ENCODE measurements at places on chromosomes 12 and 14.

- DNase-seq = no peak
Measured at GRCh38 chr14:71737760-71738159, 194.5 kb upstream of the RGS6 start.

- DNase-seq = no peak
Measured at GRCh38 chr12:42741771-42742510, 152.4 kb upstream of the PRICKLE1 start.

- DNase-seq = peak; percentile 33
Measured at GRCh38 chr12:54304187-54304810, 3.5 kb upstream of the NFE2 start.

- DNase-seq = no peak
Measured at GRCh38 chr14:36333119-36333518, 12.7 kb upstream of the MBIP start.

DNA sequence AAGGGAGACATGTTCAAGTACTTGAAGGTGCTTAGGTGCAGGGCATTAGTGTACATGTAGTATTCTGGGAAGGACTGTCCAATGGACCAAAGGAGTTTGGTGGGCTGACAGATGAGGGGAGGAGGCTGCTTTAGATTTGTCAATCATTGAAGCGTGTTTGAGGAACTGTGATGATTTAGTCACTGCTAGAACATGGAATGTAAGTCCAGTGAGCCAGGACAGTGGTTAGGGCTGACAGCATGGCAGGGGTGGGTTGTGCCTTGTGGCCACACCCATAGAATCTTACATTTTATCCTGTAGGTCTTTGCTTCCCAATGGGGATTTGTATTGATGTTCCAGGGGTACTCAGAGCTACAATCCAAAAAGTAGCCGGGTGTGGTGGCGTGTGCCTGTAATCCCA lies 24.6 kb downstream of the DIP2B start:
- no peak for DNase-seq

GRCh38 chr12:54641554-54641953 lies 6.6 kb downstream of the DCD start:
- DNase-seq = no peak

DNA sequence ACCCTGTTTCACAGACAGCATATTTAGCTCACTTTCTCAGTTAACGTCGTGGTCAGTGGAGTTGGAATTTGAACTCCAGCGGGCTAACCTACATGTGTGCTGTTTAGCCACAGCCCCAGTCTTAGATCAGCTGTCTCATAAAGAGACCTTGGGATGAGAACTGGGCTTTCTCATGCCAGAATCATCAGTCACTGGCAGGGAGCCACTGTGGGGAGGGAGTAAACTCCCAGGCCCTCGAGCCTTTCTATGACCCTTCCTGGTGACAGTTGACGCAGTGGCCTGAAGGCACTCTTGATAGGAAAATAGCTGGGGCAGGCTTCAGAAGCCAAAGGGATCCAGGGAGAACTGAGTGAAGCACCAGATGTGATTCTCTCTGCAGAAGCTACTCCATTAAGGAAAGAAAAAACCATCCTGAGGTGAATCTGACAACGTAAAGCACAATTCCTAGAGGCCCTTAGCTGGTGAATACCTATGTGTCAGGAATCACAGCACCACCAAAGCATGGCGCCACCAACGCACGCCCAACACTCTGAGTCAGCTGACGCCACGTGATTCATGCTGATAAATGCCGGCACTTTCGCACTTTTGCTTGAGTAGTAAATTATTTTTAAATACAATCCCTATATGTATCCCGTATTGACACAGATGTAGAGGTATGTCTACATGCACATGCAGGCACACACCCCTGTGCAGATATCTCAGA lies 279.6 kb upstream of the TMEM132C start:
- DNase-seq = no peak

DNA sequence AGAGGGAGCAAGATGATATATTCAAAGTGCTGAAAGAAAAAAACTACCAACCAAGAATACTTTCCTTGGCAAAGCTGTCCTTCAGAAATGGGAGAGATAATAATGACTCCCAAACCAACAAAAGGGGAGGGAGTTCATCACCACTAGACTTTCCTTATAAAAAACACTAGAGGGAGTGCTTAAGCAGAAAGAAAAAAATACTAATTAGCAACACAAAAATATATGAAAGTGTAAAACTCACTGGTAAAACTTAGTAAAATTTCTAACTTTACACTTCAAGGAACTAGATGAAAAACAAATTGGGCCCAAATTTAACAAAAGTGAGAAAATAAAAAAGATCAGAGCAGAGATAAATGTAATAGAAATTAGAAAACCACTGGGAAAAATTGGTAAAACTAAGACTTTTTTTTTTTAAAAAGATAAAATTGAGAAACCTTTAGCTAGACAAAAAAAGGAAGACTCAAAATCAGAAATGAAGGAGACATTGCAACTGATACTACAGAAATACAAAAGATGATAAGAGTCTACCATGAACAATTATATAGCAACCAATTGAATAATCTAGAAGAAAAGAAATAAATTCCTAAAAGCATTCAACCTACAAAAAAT lies 60.4 kb upstream of the FAR2 start:
- DNase-seq = no peak

- no peak for DNase-seq
Measured at GRCh38 chr12:57181561-57182155, 34.2 kb upstream of the LRP1-AS start.

Measured in T-helper 2 cell (primary cell).